ENCODE measurements at places on chromosomes 2 and 18.

DNA sequence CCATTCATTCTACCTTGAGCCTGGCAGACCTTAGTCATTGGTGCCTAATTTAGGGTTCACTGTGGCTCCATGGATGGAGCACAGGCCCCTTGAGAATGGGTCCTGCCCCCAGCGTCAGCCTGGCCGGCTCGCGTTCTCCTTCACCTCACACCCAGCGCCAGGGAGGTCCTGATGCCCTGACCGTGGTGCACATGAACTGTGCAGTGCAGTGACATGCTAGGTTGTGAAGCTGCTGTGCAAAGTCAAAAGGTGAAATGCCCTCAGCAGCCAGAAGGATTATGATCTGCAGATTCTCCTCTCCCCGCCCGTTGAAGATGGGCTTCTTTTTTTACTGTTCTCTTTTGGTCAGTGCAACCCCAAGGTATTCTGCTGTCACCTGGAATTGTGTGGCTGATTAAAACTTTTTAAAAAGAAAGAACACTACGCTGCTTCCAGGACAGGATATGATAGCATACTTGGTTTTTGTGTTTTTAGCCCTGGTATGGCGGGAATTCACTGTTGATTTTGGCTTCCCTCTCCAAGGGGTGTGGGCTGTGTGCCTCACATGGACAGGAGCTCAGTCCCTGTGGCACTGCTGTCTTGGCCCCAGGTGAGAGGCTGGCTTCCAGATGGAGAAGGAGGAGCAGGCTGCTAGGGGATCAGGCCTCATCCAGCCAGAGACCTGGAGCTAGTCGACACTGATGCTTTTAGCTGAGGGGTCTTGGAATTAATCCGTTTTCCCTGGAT, 49.4 kb upstream of the MCFD2 start:
- DNase-seq, result no peak

DNA sequence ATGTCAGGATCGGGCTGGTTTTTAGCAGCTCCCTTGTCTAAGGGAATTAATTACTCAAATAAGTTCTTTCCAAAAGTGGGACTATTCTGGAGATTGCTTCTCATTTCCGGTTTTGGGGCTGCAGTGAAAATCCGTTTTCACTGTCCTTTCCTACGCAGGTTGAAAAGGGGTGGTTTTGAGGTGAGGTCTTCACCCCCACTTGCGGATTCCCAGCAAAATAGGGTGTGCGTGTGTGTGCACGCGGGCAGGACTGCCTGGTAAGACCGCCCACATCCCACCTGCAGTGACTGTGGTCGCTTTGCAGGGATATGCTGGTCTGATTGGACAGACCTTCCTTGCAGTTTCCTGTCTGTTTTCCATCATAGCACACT, 472 bp upstream of the PLEKHM3 start:
- no peak for DNase-seq

DNA sequence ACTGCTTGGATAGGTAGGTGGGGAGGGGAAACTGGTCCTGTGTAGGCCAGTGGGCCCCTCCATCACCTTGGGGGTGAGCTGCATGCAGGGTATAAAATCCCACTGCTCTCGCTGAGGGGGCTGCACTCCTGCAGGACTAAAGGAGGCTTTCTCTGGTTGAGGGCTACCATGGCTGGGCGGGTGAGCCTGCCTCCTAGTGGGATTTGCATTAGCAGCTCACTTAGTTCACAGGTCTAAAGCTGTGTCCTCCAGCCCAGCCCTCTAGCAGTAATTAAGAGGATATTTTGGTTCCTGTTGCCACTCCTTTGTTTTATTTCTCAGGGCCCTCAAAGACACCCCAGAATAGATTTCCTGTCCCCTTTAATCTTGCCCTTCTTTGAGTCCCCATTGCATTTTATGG, 24.6 kb downstream of the TMEM127 start:
- DNase-seq, result no peak

GRCh38 chr18:41216341-41217003, 738.6 kb upstream of the PIK3C3 start:
- DNase-seq, result no peak

GRCh38 chr2:62774555-62775366, 69.2 kb downstream of the EHBP1 start:
- no peak for DNase-seq

- DNase-seq, result no peak
Observed at GRCh38 chr2:236877972-236878371, 207.7 kb upstream of the COPS8 start.

- DNase-seq, result peak; percentile 32
Observed at GRCh38 chr18:23718243-23718720, 29.0 kb downstream of the LAMA3 start.

DNA sequence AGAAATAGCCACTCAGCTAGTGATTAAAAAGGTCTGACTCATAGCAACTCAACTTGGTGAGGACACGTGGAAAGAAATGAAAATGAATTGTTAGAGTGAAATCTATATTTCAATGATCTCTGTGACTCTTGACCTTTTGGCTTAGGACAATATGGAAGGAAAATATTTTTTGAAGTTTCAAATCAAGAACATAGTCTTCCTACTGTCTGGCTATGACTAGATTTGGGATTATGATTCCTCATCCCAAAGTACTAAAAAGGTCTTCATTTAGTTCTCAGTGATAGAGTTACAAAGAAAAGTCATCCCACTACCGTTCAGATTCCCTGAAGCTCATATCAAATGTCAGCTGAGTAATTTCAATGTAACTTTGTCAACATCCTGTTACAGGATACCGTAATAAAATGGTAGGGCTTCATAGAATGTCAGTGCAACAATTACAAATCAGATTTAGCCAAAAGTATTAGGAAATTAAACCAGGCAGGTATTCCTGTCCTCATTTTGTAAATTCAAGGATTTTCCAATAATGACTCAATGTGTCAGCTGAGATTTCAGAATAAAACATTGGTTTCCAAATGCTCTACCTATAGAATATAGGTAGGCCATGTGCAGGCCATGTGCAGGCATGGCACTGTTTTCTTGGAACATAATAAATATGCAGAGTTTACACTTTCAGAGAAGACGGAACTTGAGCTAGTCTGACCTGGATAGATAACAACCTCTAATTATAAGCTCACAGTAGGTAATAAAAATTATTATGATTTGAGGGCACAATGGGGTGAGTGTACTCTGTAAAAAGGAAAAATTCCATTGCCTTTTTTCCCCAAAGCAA, 36.0 kb downstream of the ANKRD29 start:
- DNase-seq, result no peak

- no peak for DNase-seq
Observed at GRCh38 chr2:26627350-26628105, 13.6 kb downstream of the CIB4 start.

DNA sequence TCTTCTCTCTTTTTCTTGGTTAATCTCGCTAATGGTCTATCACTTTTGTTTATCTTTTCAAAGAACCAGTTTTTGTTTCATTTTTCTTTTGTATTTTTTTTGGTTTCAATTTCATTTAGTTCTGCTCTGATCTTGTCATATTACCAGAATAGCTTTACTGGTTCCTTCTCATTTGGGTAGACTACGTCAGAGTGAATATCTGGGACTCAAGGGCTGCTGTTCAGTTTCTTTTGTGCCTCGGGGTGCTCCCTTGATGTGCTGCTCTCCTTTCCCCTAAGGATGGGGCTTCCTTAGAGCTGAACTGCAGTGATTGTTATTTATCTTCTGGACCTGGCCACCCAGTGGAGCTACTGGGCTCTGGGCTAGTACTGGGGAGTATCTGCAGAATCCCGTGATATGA, 29.4 kb upstream of the IL1RN start:
- no peak for DNase-seq

DNA sequence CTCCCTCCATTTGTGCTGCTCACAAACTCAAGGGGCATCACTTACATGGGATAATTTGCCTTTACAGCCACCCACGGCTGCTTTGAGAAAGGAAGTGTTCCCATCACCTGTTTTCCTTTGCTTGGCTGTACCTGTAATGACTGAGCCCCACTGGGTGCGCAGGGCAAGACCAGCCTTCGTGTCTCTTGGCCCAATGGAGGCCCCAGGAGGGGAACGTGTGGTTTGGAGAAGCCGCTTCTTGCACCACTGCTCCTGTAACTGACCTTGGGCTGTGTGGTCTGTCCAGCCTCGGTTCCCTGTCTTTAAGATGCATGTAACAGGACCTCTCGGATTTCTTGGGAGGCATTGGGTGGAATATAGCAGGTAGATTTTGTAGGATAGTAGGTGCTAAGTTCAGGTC, 41.1 kb downstream of the LDLRAD4 start:
- no peak for DNase-seq

DNA sequence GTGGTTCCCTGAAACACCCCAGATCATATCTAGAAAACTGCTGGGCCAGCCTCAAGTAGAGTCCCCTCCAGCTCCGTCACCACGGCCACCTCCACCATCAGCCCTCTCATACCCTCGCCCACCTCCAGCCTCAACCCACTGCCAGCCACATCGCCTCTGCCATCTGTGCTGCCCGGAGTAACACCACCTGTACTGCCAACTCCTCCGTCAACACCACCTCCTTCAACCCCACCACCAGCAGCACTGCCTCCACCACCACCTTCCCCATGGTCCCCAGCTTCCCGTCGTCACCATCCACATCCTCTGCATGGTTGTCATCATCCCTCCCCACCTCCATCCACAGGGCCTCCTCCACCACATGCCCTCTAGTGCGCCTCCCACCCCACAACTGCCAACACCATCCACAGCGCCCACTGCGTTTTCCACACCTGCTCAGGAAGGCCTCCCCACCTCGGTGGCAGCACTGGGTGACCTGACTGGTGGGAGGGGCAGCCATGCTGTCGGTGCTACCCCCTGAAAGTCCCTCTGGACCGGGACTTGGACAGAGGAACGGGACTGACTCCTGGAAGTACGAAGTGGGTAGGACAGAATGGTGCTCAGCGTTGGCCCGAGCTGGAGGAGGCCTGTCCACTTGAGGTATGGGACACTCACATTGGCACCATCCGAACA, 1.6 kb downstream of the SNED1 start:
- no peak for DNase-seq

DNA sequence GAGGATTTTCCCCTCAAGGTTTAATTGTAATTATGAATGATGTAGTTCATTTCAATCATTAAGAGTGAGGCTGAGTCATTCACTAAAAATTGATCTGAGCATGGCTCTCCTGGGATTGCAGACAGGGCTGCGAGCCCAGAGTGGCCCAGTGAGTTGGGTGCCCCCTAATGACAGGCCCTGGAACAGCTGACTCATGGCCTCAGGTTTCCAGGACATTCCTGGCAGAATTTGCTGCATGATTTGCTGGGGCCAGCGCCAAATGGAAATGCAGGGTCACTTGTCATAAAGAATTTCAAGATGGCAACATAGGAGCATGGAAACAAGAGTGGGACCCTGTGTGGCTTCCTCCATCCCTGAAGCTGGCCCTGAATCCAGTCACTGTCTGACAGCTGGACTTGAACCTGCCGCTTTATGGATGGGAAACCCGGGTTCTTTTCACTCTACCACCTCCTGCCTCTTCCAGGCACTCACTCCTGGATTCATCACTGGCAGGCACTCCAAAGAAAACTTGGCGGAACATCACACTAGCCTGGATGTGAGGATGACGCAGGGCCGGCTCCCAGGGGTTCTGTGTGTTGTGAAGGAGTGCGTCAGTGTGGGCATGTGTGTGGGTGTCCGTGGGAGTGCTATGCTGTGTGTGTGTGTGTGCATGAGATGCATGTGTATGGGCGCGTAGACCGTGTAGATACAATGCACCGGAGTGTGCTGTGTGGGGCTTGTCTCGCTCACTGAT, 15.2 kb downstream of the OTOF start:
- DNase-seq, result peak; percentile 23

GRCh38 chr2:239318790-239319661, 81.8 kb downstream of the HDAC4 start:
- no peak for DNase-seq

DNA sequence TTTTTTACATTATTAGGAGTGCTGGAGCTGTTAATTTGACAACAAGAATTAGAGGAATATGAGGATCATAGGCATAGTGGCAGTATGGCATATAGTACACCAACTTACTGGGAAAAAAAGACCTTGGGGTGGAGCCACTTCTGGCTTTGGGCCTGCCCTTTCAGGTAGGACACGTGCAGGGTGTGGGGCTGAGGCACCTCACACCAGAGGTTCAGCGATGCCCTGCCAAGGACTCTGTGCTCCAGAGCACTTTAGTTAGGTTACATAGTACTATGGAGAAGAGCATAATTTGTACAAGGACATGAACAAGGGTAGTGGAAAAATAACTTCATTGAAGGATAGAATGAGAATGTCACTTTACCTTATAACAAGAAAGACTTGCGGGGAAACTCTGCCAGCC, 77.1 kb upstream of the CD302 start:
- DNase-seq, result no peak

DNA sequence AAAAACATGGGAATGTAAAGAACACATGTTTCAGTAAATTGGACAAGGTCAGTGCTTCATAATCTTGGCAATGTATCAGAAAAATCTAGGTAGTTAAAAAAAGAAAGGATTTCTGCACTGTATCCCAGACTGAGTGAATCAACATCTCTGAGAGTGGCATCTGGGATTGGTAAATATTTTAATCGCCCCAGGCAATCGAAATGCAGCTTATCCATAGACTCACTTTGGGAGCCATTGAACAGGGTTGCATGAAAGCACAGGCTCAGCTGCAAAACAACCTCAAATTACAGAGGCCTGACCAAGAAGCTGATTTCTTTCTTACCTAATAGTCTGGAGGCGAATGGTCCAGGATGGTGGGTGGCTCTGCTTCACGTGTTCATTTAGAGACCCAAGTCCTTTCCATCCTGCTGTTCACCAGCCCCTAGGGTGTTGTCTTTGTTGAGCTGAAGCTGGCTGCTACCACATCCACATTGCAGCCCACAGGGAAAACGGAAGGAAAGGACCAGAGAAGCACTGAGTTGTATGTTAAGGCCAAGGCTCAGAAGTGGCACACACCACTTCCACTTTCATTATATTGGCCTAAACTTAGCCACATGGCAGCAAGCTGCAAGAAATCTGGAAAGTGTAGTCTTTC, 59.0 kb downstream of the MOGAT1 start:
- DNase-seq, result no peak

- no peak for DNase-seq
Observed at GRCh38 chr2:3463186-3463835, 56.0 kb downstream of the ADI1 start.

GRCh38 chr2:29281916-29282247, 166.7 kb downstream of the CLIP4 start:
- no peak for DNase-seq

GRCh38 chr2:41431756-41432155, 616.1 kb upstream of the PKDCC start:
- DNase-seq, result no peak

GRCh38 chr18:73164430-73164829, 296.6 kb upstream of the NETO1 start:
- DNase-seq, result no peak

All from AG09319 (cell line).